ENCODE measurements at places on chromosomes 11 and 22. TPM values are rescaled to one million over a fixed set of nuclear protein-coding genes. Genes with fewer than 3 reads are reported as not detected.
A peak's percentile ranks its signal among the peaks of the same experiment; 100 is the strongest.

DNA sequence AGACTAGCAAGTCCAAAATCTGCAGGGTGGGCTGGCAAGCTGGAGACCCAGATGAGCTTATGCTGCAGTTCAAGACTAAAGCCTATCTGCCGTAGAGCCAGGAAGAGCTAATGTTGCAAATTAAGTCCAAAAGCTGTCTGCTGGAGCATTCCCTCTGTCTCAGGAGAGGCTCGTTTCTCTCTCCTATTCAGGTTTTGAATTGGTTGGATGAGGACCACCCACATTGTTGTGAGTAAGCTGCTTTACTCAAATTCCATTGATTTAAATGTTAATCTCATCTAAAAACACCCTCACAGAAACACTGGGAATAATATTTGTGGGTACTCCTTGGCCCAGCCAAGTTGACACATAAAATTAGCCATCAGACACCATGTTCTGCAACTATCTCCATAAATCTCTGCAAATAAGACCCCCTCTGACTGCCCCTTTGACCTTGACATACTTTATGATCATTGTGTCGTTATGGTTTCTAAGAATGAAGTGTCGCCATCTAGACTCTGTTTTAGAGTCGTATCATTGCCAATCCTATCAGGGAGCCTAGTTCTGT lies 16.8 kb upstream of the CUL5 start:
- no peaks in the 10 kb centered on the region for H3K27me3 ChIP-seq
- H3K36me3 ChIP-seq, result no peaks in the 10 kb centered on the region
- H3K27ac ChIP-seq, result no peak overlapping the region
- no peak overlapping the region for H3K4me3 ChIP-seq
- no peaks in the 10 kb centered on the region for H3K4me1 ChIP-seq
- DNase-seq, result no peak

GRCh38 chr11:69479591-69480271 lies 1.7 kb upstream of the LINC01488 start:
- DNase-seq, result no peak
- H3K4me1 ChIP-seq, result 0 out of 2 replicates have a peak, but pooled peaks cover under 1% of the 10 kb centered on the region
- H3K27ac ChIP-seq, result no peak overlapping the region
- no peak overlapping the region for H3K4me3 ChIP-seq
- no peaks in the 10 kb centered on the region for H3K36me3 ChIP-seq
- H3K27me3 ChIP-seq, result no peaks in the 10 kb centered on the region

DNA sequence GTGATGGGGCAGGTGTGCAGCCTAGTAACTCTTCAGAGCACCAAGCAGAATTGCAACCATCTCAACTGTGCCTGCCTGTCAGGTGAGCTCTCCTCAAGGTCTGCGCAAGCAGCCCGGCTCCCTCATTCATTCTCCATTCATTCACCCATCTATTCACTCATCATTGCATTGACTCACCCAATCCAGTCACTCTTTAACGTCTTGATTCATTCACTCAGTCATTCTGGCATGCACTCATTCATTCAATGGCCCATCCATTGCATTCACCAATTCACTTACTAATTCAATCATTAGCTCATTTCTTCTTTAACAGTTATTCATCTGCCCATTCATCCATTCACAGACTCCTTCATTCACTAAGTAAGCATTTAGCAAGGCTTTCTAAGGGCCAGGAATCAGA lies 111.8 kb downstream of the PDE2A start:
- no peak overlapping the region for H3K4me3 ChIP-seq
- H3K27me3 ChIP-seq, result peaks cover 30% of the 10 kb centered on the region
- H3K36me3 ChIP-seq, result no peaks in the 10 kb centered on the region
- H3K27ac ChIP-seq, result no peak overlapping the region

DNA sequence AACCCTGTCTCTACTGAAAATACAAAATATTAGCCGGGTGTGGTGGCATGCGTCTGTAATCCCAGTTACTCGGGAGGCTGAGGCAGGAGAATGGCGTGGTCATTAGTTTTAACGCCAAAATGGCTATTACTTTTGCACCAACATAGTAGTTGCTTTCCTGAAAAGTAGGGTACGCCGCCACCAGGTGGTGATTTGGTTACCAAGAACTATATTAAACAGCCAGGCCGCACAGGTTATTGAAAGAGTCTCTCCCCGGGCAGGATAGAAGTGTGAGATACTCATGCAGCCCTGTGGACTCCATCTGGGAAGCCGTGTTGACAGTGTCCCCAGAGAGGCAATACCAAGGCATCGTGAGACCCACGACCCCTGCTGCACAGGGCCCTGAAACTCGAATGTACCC lies 24.6 kb upstream of the LRRC32 start:
- H3K27me3 ChIP-seq, result no peaks in the 10 kb centered on the region
- no peaks in the 10 kb centered on the region for H3K4me1 ChIP-seq
- H3K4me3 ChIP-seq, result no peak overlapping the region

- no peak for DNase-seq
- peak overlapping the region; percentile 12 for H3K27ac ChIP-seq
- H3K27me3 ChIP-seq, result no peaks in the 10 kb centered on the region
Observed at GRCh38 chr11:9601037-9601875, 27.8 kb downstream of the WEE1 start.

GRCh38 chr11:128898580-128899344 lies 7.6 kb downstream of the KCNJ5 start:
- no peak for DNase-seq
- peaks cover 6% of the 10 kb centered on the region for H3K4me1 ChIP-seq
- no peaks in the 10 kb centered on the region for H3K36me3 ChIP-seq
- H3K27ac ChIP-seq, result no peak overlapping the region
- H3K27me3 ChIP-seq, result no peaks in the 10 kb centered on the region

DNA sequence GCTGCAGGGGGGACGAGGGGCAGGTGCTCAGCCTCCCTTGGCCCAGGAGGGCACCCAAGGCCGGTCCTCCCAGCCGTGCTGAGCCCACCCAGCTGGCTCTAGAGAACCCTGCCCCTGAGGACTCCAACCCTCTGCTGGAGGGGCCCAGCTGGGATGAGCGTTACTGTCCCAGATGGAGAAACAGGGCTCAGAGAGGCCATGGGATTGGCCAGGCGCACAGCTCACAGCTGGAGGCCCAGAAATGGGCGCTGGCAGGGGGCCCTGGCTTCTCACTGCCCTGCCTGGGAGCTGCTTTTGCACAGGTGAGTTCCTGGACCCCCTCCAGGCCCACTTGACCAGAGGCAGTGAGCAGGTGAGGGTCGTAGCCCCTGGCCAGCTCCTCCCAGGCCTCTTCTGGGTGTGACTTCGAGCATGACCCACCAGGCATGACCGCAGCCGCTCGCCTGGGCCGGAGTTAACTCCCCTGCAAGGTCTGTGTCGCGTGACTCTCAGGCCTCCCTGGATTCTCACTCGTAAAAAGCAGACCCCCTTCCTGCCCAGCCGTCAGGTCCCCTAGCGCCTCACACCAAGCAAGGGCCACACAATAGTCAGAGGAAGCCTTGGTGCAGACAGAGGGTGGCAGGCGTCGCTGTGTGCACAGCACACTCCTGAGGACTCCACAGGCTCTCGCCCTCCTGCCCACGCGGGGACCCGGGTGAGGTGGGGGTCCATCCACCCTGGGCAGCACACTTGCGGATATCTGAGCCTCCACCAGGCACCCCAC lies 19.7 kb upstream of the IL17REL start:
- no peaks in the 10 kb centered on the region for H3K27me3 ChIP-seq
- no peaks in the 10 kb centered on the region for H3K36me3 ChIP-seq
- H3K4me3 ChIP-seq, result no peak overlapping the region
- H3K4me1 ChIP-seq, result peaks cover 9% of the 10 kb centered on the region

GRCh38 chr11:65373839-65374580 lies 8.4 kb downstream of the SLC25A45 start:
- H3K4me1 ChIP-seq, result no peaks in the 10 kb centered on the region
- no peaks in the 10 kb centered on the region for H3K27me3 ChIP-seq

DNA sequence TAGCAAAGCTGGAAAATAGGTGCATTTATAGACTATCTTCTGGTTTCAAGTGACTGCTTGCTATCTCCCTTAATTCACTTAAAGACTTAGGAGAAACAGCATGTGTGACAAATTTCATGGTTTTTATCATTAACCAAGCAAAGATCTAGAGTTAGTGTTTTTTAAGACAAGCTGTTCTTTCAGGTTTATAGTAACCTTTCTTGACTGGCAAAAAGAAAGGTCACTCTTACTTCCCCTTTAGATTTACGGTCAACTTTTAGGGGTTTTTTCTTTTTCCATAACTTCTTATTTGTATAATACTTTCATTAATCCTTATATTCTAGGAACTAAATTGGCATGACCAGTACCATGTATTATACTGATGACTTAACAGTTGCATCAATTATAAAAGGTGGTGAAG lies 46.6 kb downstream of the KDM2A start:
- no peaks in the 10 kb centered on the region for H3K36me3 ChIP-seq
- no peak overlapping the region for H3K4me3 ChIP-seq
- H3K4me1 ChIP-seq, result peaks cover 7% of the 10 kb centered on the region
- H3K27me3 ChIP-seq, result no peaks in the 10 kb centered on the region
- H3K27ac ChIP-seq, result no peak overlapping the region
- DNase-seq, result no peak

DNA sequence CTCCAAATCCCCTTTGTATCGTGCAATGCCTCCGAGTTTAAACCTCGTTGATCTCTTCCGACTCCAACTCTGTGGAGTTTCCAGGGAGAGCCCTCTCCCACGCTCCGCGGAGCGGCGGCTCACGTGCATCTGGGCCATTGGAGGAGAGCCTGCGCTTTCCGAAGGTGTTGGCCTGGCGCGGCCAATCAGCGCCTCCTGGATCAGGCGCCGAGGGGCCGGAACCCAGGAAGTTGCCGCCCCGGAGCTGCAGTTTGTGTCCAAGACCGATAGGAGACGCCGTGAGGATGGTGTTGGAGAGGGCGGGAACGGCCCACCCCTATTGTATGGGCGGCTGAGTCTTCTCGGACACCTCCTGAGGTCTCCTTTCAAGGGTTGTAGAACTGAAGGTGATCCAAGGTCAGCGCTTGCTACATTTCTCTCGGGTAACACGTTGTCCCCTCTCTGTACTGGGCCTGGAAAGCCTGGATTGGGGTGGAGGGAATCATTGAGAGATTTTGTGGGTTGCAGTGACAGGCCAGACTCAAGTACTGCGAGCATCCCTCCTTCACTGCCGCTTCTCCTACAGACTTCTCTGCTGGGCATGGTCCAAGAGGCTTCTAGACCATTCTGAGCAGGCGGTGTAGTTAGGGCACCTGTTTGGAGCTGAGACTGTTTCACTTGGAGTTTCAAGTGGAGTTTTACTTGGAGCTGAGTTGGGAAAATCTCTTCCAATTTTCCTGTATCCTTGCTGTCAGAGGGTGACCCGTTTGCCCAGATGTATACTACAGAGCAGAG lies 1.7 kb downstream of the ADAMTS15 start:
- H3K36me3 ChIP-seq, result no peaks in the 10 kb centered on the region
- H3K27me3 ChIP-seq, result no peaks in the 10 kb centered on the region
- H3K27ac ChIP-seq, result peak overlapping the region; percentile 52
- peak overlapping the region; percentile 73 for H3K4me3 ChIP-seq

DNA sequence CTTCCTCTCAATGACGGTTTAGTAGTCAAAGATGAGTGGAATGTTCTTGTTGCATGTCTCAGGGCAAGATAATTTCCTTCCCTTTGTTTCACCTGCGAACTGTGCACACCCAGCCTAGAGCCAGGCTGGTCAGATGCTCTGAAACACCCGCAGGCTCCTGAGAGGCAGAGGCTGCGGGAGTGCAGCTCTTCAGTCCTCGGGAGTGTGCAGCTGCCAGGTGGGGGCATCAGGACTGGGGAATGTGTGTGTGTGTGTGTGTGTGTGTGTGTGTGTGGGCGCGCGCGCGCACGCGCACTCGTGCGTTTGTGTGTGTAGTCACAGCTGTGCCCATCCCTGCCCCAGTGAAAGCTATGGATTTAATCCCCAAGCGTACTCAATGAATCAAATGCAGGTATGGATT lies 136.2 kb upstream of the NTM start:
- no peak overlapping the region for H3K27ac ChIP-seq
- H3K4me3 ChIP-seq, result no peak overlapping the region
- H3K36me3 ChIP-seq, result no peaks in the 10 kb centered on the region
- H3K27me3 ChIP-seq, result peaks cover 11% of the 10 kb centered on the region

DNA sequence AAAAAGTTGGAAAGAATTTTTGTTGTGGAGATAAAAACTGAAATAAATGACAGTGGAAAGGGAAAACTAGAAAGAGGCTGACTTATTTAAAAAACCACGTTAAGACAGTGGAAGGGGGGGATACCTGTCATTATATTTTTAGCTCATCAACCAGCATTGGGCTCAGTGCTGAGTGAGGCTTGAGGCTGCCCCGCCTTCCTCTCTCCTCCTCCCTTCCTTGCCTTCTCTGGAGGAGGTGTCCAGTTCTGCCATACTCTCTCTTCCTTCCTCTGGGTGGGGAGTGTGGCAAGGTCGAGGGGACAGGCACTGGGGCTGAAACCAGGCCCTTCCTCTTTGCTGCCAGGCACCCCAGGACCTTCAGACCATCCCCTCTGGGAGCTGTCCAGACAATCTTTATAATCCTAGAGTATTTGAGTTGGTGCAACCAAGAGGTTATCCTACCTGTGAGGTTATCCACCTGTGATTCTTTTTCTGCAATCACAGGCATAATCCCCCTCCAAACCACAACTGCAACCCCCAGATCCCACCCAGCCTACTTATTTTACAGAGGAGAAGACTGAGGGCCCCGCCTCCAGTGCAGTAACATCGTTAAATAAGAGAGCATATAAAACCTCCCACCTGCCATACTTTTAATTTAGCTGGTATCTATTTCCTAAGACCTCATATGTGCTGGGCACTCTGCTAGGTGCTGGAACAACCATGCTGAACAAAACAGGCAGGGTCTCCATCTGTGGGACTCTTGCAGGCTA lies 578.5 kb downstream of the BUD13 start:
- peaks cover 29% of the 10 kb centered on the region for H3K27me3 ChIP-seq
- no peak for DNase-seq
- no peaks in the 10 kb centered on the region for H3K4me1 ChIP-seq
- no peaks in the 10 kb centered on the region for H3K36me3 ChIP-seq
- no peak overlapping the region for H3K27ac ChIP-seq

- H3K4me3 ChIP-seq, result no peak overlapping the region
- no peak for DNase-seq
- H3K27ac ChIP-seq, result no peak overlapping the region
- H3K36me3 ChIP-seq, result no peaks in the 10 kb centered on the region
- H3K27me3 ChIP-seq, result no peaks in the 10 kb centered on the region
Observed at GRCh38 chr22:49517667-49518185, 309.9 kb downstream of the BRD1 start.

Gene HARBI1
- total RNA-seq, result 6.4 TPM

Gene SLC15A3
- 8.7 TPM for total RNA-seq

Gene GAB4
- not detected for total RNA-seq

Gene OR52I1
- not detected for total RNA-seq

Gene BRSK2
- 32.2 TPM for total RNA-seq

Measured in Panc1 (cell line).